Islet precursor cell (in vitro differentiated cells): ENCODE measurements at places on chromosomes 3 and 15.

GRCh38 chr3:71510510-71510909 lies 73.0 kb downstream of the FOXP1 start:
- DNase-seq = no peak

DNA sequence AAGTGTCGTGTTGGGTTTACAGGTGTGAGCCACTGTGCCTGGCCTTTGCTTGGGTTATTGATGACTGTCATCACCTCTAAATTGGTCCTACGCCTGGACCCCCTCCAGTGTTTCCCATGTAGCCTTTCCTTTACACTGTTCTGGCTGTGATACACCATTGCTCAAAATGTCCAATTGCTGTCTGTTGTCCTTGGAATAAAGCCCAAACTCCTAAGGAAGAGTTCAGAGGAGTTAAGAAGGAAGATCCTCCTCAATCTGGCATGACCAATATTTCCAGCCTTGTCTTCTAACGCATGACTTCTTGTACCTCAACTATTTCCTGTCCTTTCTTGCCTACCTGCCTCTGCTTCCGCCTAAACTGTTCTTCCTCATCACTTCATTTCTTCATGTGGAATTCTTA lies 113.1 kb downstream of the POLR2M start:
- no peak for DNase-seq

- DNase-seq = no peak
Observed at GRCh38 chr15:25689592-25689991, 173.5 kb downstream of the ATP10A start.

DNA sequence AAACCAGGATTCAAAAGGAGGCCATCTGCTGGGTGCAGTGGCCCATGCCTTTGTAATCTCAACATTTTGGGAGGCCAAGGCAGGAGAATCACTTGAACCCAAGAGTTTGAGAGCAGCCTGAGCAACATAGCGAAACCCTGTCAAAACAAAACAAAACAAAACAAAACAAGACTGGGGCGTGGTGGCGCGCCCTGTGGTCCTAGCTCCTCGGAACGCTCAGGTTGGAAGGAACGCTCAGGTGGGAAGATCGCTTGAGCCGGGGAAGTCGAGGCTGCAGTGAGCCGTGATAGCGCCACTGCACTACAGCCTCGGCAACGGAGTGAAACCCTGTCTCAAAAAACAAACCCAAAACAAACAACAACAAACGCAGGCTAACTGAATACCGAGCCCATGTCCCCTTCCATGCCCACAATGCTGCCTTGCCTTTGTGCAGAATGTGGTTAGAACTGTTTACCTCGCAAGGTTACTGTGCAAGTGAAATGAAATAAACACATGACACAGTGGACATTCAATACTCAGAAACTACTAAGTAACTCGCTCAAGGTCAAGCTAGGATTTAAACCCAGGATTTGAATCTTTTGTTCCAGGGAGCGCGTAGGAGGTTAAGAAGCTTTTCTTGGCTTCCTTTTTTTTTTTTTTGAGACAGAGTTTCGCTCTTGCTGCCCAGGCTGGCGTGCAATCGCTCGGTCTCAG lies 766 bp upstream of the EMC4 start:
- DNase-seq = no peak

DNA sequence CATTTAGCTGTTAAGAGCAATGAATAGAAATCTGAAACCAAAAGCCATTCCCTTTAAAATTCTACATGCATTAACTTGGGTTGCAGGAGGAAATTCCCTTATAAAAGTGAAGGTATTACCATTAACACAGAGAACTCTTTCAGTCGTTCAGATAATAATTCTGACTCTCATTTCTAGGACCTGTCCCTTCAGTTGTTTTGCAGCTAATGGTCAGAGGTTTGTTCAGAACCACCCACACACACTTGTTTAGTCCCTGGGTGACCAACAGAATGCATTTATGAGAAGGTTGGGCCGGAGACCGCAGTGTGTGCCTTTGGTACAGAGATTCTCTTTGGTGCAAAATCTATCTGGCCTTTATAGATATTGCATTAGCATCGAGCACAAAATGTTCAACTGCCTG lies 492.5 kb downstream of the NLGN1 start:
- no peak for DNase-seq

GRCh38 chr3:151135541-151136337 lies 50.3 kb downstream of the MED12L start:
- DNase-seq = no peak

DNA sequence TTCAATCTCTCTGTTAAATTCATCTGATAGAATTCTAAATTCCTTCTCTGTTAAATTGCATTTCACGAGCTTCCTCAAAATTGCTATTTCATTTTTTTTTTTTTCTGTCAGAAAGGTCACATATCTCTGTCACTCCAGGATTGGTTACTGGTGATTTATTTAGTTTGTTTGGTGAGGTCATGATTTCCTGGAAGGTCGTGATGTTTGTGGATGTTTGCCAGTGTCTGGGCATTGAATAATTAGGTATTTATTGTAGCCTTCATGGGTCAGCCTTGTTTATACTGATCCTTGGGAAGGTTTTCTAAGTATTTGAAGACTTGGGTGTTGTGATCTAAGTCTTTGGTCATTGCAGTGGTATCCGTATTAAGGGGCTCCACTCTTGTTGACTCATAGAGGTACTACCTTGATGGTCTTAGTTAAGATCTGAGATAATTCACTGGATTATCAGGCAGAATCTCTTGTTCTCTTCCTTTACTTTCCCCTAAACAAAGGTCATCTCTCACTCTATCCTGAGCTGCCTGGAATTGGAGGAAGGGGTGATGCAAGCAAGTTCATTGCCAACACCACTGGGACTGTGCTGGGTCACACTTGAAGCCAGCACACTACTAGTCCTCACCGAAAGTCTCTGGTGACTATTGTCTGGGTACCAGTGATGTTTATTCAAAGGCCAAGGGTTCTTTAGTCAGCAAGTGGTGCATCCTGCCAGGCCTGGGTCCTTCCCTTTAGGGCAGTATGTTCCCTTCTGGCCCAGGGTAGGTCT lies 231.1 kb downstream of the GBE1 start:
- no peak for DNase-seq

GRCh38 chr3:158152186-158152585 lies 42.3 kb downstream of the RSRC1 start:
- no peak for DNase-seq

DNA sequence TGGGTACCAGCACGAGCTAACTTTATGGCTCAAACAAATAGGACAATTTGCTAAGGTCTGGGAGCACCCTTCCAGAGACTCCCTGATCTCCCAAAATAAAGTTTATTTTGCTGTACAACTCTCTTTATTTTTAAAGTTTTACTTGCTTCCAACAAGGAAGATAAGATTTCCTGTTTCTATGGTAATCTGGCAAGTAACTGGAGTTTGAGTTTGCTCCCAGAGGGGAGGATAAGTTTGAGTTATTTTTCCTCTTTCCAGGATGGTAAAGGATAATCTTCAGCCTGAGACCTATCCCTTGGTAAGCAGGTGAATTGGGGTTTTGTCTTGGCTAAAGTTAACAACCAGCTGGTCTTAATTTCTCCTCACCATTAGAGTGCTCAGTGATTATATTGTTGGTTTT lies 1019.4 kb upstream of the ALCAM start:
- no peak for DNase-seq

GRCh38 chr3:153166206-153166605 lies 4.2 kb downstream of the RAP2B start:
- DNase-seq = no peak

- peak; percentile 83 for DNase-seq
Observed at GRCh38 chr3:84724877-84725276, 233.9 kb upstream of the CADM2 start.

DNA sequence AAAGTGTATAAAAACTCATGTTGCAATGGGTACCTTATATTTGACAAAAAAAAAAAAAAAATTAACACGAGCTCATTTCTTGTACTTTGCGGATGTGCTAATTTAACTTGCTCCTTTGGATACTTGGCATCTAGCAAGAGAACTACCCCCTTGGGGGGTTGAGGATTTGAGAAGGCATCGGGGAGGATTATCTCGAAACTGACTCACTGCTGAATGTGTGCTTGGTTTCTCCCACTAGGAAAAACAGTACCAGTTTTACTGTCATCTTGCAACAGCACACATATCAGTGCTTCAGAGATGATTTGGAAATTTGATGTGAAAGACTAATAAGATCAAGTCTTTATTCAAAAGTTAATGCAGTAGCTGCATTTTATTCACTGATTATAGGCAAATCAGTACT lies 891 bp downstream of the EXOG start:
- DNase-seq = no peak

DNA sequence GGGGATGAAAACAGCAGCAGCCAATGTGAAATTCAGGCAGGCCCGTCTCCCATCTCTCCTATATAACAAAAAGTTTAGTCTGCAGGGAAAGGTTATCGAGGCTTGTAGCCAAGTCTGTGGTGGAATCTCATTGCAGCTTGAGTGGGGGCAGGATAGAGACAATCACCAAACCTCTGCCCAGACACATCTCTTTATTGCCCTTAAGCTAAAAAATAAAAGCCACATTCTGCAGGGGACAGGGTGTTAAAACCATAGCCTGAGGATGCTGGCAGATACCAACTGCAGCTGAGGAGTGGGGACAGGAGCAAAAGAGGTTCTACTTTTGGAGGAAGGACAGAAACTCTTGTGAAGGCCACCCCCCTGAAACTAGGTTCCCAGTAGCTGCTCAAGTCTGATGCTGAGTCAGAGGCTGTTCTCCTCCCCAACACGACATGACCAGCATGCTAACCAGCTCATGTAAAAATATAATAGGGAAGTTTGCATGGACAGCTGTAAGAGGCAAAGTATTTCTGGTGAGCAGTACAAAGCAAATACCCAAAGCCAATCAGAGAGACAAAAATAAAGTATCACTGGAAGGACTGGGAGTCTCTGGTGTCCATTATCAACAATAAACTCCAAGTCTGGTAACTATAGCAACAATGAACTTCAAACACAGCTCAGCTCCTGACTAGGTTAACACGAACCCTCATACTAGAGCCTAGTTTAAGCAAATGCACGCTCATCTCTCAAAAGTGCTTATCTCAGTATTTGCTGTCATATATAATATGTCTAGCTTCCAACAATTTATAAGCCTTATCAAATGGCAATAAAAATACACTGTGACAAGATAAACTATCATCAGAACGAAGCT lies 362.2 kb upstream of the SLCO3A1 start:
- DNase-seq = no peak

DNA sequence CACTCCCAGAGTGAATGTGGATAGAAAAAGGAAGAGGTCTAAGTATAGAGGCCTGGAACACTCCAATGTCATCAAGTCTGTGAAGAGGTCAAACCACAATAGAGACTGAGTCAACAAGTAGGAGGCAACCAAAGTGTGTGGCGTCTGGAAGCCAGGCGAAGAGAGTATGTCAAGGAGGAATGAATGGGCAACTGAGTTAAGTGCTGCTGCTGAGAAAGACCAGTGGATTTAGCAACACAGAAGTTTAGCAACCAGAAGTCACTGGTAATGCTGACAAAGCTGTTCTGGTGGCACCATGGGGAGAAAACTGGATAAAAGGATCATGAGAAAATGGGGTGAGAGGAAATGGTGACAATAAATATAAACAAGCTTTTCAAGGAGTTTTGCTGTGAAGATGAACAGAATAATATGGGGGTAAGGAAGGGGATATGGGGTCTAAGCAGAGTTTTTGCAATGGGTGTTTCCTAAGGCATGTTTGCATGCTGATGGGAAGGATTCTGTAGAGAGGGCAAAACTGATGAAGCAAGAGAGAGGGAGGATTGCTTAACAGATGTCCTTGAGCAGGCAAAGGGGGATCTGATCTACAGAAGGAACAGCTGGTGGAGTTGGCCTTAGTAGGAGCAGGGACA lies 38.4 kb downstream of the PCOLCE2 start:
- DNase-seq = peak; percentile 93

DNA sequence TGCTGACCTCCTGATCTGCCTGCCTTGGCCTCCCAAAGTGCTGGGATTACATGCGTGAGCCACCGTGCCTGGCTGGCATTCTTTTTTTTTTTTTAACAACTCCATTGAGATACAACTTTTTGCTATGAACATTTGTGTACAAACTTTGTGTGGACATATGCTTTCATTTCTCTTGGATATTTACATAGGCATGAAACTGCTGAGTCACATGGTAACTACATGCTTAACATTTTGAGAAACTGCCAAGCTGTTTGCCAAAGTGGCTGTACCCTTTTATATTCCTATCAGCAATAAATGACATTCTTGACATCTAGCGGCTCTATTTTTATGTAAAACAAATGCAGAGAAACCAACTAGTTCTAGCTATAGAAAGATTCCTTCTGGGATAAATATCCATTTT lies 8.7 kb upstream of the YEATS2 start:
- no peak for DNase-seq

DNA sequence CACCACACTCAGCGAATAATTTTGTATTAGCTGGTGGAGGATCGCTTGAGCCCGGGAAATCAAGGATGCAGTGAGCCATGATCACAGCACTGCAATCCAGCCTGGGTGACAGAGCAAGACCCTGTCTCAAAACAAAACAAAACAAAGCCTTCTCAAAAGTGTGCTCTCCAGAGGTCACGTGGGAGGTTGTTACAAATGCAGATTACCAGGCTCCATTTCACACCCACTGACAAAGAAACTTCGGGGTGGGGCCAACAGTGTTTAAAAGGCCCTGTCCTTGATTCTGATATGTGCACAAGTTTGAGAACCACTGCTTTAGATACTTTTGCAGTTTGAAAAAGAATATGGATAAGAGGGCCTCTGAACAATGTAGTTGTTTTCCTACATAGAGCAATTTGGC lies 80.5 kb downstream of the UBE2E2 start:
- DNase-seq = no peak

DNA sequence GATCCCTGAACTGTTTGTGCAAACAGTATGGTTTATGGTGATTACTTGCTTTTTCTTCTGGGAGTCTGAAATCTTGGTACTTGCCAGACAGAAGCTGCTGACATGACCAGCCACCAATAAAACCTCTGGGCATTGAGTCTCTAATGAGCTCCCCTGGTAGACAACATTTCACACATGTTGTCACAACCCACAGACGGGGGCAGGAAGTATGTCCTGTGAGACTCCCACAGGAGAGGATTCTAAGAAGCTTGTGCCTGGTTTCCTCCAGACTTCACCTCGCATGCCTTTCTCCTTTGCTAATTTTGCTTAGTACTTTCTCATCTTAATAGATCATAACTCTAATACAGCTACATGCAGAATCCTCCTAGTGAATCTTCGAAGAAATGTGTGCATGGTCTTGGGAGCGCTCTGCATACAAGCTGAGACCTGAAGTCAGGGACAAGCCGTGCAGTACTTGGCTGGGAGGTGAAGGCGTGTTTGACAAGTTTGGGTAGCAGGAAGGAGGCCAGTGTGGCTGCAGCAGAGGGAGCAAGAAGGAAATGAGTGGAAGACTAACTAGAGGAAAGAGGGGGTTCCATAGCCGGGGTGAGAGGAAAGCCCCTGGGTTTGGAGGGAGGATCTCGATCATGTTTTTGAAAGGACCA lies 49.0 kb downstream of the B3GNT5 start:
- DNase-seq = peak; percentile 55

- peak; percentile 88 for DNase-seq
Observed at GRCh38 chr3:165206454-165207266, 10.5 kb upstream of the SLITRK3 start.

- no peak for DNase-seq
Observed at GRCh38 chr3:33166095-33166494, 52.3 kb downstream of the CRTAP start.

DNA sequence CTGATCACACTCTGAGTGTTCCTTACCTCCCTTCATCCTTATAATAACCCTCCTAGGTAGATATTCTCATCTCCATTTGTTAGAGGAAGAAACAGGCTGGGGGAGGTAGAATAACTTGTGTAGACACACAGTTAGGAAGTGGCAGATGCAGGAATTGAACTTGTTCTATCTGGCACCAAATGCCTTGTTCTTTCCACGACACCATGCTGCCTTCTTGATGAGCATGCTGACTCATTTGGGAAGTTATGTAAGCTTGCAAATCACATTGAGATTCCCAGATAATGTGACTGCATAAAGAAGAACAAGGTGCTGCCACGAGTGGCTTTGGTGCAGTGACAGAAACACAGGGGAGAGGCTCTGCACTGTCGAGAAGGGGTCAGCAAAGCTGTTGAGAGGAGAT lies 27.5 kb upstream of the NDUFB4 start:
- DNase-seq = no peak
